ENCODE measurements at places on chromosomes 1 and 21.
A peak's percentile ranks its signal among the peaks of the same experiment; 100 is the strongest.

GRCh38 chr1:87042111-87042811, 127.8 kb downstream of the HS2ST1 start:
- DNase-seq = no peak

GRCh38 chr1:2962946-2963345, 58.3 kb upstream of the ACTRT2 start:
- no peak for DNase-seq

GRCh38 chr1:30872033-30872947, 36.3 kb downstream of the SDC3 start:
- DNase-seq = no peak

GRCh38 chr21:46393451-46393940, 65.2 kb upstream of the DIP2A start:
- no peak for DNase-seq

DNA sequence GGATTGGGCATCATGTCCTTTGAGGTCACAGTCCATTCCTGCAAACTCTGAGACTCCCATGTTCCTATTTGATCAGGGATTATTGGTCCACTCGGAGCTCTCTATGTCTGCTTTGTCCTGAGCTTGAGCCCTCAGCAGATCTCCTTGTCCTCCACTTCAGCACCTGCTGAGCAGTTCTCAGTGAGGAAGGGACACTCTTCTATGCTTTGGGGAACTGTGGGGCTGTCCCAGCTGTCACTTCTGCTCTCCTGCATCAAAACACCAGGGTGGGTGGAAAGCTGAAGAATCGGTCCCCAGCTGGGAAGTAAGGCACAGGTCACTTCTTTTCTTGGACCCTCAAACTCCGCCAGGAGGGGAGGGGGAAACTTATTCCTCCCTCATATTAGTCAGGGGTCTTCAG, 99.5 kb downstream of the PCP4 start:
- DNase-seq = no peak

DNA sequence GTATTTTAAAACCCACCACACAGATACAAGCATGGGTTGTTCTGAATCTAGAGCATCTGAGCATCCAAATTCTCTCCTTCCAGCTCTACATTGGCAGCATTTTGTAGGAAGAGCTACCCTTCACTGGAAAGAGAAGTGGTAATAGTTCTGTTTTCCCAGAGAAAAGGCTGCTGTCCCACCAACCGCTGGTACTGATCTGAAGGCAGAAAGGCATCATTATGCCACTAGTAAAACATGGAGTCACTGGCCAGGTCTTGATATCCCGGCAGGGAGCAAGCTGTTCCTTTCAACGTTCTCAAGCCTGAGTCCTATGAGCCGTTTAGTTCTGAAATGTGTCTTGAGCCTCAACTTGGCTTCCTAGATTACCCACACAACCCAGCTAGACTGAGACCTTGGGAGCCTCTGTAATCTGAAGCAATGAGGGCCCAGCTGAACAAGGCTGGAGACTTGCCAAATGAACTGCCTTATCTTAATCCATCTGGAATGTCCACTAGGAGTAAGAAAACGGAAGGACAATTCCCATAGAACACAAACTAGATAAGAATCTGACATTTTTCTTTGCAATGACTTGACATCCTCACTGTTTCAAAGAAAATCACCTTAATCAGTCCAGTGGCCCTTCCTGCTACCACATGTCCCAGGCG, 116.8 kb downstream of the KCNH1 start:
- no peak for DNase-seq

- DNase-seq = no peak
Observed at GRCh38 chr1:20323613-20323920, 32.9 kb downstream of the VWA5B1 start.

DNA sequence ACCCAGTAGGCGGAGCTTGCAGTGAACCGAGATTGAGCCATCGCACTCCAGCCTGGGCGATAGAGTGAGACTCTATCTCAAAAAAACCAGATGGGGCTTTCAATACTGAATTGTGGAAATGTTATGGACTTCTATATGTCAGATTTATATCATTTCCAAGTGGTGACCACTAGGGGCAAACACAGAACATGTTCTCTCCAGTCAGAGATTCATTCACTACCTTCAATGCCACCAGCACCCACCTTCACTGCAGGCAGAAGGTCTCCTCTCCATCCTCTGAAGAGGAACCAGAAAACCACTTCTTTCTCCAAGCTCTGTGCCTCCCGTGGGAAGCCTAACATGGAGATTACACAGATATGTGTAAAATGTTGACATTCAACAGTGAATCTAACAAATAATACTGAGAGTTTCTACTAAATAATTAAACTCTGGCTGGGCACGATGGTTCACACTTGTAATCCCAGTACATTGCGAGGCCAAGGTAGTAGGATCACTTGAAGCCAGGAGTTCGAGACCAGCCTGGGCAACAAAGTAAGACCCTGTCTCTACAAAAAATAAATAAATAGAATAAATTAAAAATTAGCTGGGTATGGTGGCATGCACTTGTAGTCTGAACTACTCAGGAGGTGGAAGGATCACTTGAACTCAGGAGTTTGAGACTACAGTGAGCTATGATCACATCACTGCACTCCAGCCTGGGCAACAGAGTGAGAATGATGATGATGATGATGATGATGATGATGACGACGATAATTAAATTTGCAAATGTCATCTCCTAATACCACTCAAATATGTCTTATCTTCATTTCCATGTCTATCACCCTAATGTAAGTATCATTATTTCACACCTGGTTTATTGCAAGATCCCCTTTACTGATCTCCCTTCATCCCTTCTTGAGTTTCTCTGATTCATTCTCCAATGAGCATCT, 151.1 kb downstream of the ZNF281 start:
- DNase-seq = no peak

DNA sequence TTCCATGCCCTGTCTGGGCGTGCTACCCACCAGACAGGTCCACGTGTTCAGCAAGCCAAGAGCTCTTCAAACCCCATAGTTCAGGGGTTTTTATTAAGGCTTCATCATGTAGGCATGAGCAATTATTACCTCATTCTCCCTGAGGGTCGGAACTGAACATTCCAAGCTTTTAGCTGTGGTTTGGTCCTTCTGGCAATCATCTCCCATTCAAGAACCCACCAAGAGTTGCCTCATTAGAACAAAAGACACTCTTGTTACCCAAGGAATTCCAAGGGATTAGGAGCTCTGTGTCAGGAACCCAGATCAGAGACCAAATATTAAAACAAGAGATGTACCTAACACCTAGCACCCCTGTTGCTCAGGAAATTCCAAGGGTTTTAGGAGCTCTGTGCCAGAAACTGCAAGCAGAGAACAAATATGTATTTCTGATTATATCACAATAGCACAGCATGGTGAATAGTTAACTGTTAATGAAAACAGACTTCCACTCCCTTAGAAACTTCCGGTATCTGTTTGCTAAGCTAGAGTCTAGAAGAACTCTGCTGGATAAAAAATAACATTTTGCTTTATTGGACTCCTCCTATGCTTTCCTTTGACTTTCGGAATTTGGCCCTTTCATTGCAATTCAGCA, 201.2 kb upstream of the L1TD1 start:
- DNase-seq = no peak

DNA sequence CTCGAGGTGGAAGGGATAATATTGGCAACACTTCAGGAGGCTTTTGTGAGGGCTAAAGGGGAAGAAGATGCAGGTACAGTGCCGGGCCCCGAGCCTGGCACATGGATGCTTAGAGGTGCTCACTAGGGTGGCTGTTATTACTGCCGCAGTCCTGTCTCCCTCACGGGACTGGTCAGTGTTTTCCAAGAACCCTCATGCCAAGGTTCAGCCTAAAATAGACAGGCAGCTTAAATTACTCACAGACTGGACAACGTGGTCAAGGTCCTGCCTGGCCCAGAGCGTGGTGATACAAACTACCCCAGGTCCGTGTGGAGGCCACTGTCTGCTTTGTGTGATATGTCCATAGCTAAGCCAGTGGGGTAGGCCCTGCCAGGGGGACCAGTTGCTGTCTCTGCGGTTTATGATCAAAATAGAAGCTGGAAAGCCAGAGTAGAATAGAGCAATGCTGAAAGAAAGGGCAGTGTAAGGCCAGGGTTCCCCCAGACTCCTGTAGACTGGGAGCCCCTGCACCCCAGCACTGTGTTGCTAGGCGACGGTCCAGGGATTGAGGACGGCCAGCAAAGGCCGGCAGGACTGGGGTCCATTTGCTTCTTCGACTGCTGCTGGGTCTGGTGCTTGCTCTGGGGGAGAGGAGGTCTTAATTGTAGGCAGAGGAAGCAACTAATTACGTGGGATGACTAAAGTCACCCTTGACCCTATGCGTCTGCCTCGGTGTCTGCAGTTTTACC, 36.1 kb downstream of the ELAPOR1 start:
- DNase-seq = no peak

GRCh38 chr1:147794570-147794969, 34.2 kb upstream of the GJA5 start:
- DNase-seq = no peak

DNA sequence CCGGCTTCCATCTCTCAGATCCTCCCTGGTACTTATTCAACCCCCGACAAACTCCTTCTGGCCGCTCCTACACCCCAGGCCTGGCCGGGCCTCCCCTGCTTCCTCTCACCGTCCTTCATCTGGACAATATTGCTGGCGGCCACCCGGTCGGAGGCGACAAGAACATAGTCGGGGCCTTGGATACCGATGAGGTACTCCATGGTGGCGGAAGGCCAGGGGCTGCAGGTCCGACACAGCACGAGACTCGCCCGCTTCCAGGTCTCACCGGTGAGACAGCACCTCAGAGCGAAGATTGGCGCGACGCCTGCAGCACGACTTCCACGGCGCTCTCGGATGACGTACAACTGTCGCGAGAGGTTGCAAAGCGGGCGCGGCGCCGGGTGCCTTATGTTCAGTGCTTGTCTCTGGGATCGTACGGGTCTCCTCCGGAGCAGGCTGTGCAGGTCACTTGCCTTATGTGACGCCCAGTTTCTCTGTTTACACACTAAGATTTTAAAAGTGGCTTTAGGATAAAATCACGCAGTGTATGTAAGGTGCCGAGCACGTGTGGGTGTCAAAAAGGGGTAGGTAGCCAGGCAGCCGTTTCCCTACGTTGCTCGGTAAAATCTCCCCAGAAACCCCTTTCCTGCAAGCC, at the start of gene PSMB2:
TSS of gene PSMB2 (minus strand) at position 294 of the 634 bp plus-strand sequence. CDS start at position 200, 94 bp downstream.
- peak; percentile 75 for DNase-seq

DNA sequence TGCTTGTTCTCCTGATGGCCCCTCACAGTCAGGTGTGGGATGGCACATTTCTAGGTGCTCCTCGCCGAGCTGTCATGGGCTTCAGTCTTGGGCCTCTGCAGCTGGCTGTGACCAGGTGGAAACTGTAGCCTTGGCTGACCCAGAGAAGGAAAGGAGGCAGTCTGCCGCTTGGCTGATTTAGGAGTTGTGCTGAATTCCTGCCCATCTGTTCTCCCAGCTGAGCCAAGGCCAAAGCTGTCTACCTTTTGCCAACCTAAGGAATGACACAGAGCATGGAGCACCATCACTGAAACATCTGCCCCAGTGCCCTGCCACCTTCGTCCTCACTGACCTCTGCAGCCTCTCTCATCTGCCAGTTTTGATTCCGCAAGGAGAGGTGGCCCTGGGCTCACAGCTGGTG, 27.9 kb downstream of the UTP25 start:
- DNase-seq = no peak

GRCh38 chr1:66282343-66282852, 251.6 kb upstream of the SGIP1 start:
- peak; percentile 79 for DNase-seq

GRCh38 chr21:44376606-44377005, 23.2 kb downstream of the TRPM2 start:
- DNase-seq = no peak

DNA sequence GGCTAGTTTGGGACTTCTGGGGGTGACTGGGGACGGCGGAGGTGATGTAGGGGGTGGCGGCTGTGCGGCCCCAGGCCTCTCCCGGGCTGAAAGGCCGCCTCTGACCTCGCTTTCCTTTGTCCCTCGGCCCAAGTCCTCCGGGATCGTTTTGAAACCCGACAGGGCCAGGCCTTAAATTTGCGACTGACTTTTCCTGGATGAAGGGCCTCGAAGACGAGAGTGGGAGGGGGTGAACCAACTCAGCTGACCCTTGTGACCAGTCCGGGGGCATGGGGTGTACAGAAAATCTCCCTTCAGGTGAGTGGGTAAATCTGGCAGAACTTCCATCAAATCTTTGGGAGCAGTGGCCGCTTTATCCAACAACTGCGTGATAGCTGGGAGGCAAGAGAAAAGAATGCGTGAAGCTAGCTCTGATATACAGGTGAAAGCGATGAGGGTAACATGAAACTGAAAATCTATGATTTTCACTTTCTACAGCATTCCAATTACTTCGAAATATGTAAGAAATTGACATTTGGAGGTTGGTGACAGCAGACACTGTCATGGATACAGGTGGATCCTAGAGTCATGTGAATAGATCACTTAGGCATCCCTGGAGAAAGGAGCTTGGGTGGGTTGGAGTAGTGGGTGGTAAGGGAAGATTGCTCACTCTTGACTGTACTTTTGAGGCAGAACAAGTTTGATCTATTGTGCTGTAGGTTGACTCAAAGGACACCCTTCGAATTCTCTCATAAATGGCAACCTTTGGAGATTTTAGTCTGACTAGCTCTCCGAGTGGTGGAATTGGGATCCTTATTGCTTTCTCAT, 885 bp downstream of the AHCYL1 start:
- no peak for DNase-seq

DNA sequence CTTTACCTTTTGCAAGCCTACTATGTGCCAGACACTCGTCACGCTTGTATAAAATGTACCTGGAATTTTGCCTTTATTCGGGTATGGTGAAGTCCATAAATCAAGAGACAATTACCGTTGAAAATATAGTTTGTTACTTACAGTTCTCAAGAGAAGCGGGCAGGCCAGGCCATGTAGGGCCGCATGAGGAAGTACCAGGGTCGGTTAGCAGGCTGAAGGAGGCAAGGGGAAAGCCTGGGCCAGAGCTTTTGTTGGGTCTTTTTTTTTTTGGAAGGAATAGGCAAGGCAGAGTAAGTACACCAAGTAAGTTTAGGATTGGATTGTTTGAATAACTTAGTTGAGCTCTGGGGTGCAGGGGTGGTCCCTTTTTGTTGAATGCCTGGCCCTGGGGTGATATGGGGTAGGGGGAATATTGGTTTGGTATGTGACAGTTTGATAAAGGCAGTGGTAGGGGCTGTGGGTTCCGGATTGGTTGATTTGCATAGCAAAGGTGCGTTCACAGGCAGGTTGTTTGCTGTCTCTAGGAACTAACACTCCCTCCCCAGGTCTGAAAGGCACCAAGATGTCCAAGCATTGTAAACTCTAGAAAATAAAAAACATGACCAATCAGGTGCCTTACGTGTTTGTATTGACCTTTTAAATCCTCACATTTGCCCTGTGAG, 80.7 kb downstream of the KAZN start:
- DNase-seq = no peak

- DNase-seq = no peak
Observed at GRCh38 chr21:31161157-31161556, 122.9 kb upstream of the KRTAP19-8 start.
